ENCODE measurements at places on chromosomes 12 and 14. TPM values are rescaled to one million over a fixed set of nuclear protein-coding genes. Genes with fewer than 3 reads are reported as not detected.

DNA sequence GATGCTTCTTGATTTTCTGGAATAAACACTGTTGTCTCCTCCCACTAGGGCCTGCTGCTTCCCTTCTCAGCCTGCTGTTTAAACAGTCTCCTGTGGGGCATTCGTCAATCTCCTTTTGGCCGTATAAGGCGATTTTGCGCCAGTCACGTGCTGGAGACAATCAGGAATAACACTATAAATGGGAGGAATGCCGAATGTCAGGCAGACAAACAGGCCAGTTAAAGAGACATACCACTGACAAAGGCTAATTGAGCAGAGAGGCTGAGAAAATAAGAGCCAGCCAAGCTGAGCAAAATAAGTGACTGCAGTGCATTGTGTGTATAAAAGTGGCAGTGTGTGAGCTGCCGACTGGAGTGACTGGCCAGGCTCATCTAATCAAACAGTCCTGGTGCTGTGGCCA, 23.3 kb downstream of the DMAC2L start:
- no peak overlapping the region for H3K4me3 ChIP-seq
- no peaks in the 10 kb centered on the region for H3K36me3 ChIP-seq
- peak overlapping the region; percentile 6 for H3K27ac ChIP-seq
- DNase-seq = no peak
- H3K4me1 ChIP-seq = peaks cover 9% of the 10 kb centered on the region
- H3K27me3 ChIP-seq = no peaks in the 10 kb centered on the region

DNA sequence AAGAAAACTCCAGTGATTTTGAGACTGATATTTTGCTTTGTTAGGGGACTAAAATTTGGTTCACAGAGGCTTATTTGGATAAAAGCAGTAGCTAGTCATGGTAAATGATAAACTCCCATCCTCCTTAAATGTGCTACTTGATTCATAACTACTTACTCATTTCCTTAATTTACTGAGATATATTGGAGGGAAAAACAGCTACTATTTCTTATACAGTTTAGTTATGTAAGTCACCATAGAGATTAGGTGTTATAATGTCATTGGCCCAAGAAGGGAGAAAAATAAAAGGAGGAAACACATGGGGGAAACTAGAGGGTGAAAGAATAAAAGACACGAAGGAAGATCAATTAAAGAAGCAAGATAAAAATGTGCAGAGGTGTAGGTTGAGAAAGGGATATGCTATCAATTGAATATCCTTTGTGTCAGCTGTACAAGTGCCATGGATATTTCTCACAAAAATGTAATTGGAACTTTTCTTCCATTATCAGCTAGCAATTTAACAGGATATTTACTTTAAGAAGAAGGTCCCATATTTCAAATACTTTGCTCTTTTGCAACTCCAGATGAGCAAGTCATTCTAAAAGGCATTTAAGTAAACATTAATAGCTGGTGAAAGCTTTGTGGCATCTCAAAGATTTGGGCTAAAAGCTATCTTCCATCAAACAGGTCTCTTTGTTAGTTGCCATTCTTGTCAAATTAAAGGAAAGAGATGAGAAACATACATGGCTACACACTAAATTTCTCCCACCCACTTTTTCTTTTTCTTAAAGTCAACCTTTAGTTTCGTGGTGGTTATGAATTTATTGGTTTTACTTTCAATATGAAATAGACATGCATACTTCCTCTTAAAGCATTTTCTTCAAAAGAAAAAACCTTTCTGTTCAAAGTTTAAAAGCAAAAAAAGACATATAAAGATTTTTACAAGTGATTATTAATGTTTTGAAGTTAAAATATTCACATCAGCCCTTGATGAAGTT, 439.5 kb downstream of the CCER1 start:
- no peak overlapping the region for H3K4me3 ChIP-seq
- H3K27me3 ChIP-seq = no peaks in the 10 kb centered on the region

DNA sequence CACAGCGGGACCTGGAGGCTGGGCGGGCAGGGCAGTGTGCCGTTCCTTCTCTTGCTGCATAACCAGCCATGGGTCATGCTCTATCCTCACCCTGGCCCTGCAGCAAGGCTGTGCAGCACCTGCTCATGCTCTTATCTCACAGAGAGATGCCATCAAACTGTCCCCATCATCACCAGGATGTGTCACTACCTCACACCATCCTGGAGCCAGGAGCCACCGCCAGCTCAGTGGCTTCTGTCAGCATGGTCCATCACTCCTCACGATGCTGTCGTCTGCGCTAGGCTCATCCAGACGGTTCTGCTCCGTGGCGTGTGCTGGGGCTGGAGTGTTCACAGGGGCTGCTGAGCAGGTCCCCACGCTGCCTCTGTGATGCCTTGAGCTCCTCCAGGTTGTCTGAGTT, 77.2 kb upstream of the DYNC1H1 start:
- no peak for DNase-seq
- no peaks in the 10 kb centered on the region for H3K36me3 ChIP-seq
- H3K27me3 ChIP-seq = no peaks in the 10 kb centered on the region
- H3K4me3 ChIP-seq = no peak overlapping the region
- no peaks in the 10 kb centered on the region for H3K4me1 ChIP-seq

- no peak for DNase-seq
- H3K36me3 ChIP-seq = no peaks in the 10 kb centered on the region
- H3K4me3 ChIP-seq = no peak overlapping the region
These were observed 325.6 kb downstream of the NUAK1 start for GRCh38 chr12:105813201-105813600.

DNA sequence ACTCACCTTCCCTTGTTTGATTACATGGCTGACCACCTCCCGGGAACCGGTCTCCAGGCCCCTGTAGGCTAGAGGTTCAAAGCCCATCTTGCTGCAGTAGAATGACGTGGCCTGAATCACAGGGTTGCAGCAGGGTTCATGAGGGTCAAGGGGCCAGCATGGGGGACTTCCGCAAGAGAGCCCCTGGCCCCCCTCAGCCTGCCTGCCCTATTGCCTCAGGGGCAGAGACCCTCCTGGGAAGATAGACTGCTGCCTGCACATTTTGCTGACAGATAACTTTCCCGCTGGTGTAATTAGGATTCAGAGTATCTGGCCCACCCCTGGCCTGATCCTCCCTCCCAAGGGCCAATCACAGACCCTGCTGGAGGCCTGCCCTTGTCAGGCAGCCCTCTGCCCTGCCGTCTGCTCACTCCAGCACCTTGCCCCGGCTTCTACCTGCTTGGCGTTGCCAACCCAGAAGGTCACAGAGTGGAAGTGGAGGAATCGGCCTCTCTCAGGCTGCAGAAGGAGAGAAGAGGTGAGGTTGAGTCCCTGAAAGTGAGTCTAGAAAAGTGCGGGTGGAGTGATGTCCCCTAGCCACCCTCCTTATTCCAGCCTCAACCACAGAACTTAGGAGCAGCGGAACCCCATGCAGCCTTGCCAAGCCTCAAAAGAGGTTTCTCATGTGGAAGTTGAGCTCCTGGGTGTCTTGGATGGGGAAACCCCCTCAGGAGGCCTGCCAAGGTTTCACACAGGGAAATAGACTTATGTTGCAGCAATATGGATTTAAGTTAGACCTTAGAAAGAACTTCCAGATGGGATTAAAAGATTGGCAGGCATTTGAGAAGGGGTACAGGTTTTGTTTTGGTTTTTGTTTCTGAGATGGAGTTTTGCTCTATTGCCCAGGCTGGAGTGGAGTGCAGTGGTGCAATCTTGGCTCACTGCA, 1.1 kb downstream of the HPD start:
- no peak overlapping the region for H3K4me3 ChIP-seq
- no peak for DNase-seq
- no peak overlapping the region for H3K27ac ChIP-seq
- H3K4me1 ChIP-seq = peaks cover 11% of the 10 kb centered on the region

GRCh38 chr12:112527082-112527481, 108.3 kb downstream of the PTPN11 start:
- H3K36me3 ChIP-seq = no peaks in the 10 kb centered on the region
- H3K27me3 ChIP-seq = no peaks in the 10 kb centered on the region

GRCh38 chr12:116538682-116539305, 20.4 kb upstream of the MAP1LC3B2 start:
- H3K27me3 ChIP-seq = no peaks in the 10 kb centered on the region
- H3K27ac ChIP-seq = no peak overlapping the region
- H3K4me1 ChIP-seq = peaks cover 24% of the 10 kb centered on the region
- DNase-seq = no peak
- no peaks in the 10 kb centered on the region for H3K36me3 ChIP-seq

GRCh38 chr12:27158297-27158696, 75.9 kb upstream of the C12orf71 start:
- H3K27ac ChIP-seq = no peak overlapping the region
- H3K27me3 ChIP-seq = no peaks in the 10 kb centered on the region
- H3K36me3 ChIP-seq = no peaks in the 10 kb centered on the region
- H3K4me3 ChIP-seq = no peak overlapping the region
- DNase-seq = no peak

- no peak overlapping the region for H3K27ac ChIP-seq
- H3K27me3 ChIP-seq = no peaks in the 10 kb centered on the region
- no peak for DNase-seq
- H3K4me1 ChIP-seq = no peaks in the 10 kb centered on the region
- H3K36me3 ChIP-seq = no peaks in the 10 kb centered on the region
- no peak overlapping the region for H3K4me3 ChIP-seq
These were observed 19.3 kb upstream of the CCER1 start for GRCh38 chr12:90974286-90974685.

GRCh38 chr12:58976146-58976545, 55.8 kb upstream of the LRIG3 start:
- no peak overlapping the region for H3K4me3 ChIP-seq
- no peaks in the 10 kb centered on the region for H3K27me3 ChIP-seq
- H3K4me1 ChIP-seq = no peaks in the 10 kb centered on the region
- no peak for DNase-seq
- H3K27ac ChIP-seq = no peak overlapping the region

GRCh38 chr12:124508381-124509079, 58.9 kb downstream of the NCOR2 start:
- peaks cover 10% of the 10 kb centered on the region for H3K4me1 ChIP-seq
- no peak overlapping the region for H3K4me3 ChIP-seq
- H3K27me3 ChIP-seq = no peaks in the 10 kb centered on the region
- DNase-seq = no peak
- H3K36me3 ChIP-seq = peaks cover 6% of the 10 kb centered on the region
- H3K27ac ChIP-seq = 0 out of 2 replicates have a peak overlapping the region, but pooled peaks have one; percentile 3

DNA sequence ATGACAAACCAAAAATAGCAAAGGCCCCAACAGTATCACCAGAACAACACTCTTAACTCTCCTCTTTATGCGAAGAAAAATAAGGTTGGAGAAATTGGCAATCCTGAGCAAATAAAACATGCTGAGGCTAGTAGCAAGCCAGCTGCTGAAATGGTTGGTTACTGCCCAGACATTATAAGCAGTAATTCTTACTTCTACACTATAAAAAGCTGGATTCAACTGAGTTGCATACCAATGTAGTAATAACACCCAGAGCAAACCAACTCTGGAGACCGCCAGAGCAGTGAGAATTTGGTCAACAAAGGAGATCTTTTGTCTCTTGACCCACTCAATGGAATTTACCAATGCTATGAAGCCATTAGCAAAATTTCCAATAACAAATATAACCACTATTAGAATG, 628 bp downstream of the TAS2R30 start:
- no peak for DNase-seq
- no peaks in the 10 kb centered on the region for H3K4me1 ChIP-seq
- no peak overlapping the region for H3K27ac ChIP-seq
- H3K4me3 ChIP-seq = no peak overlapping the region
- H3K36me3 ChIP-seq = no peaks in the 10 kb centered on the region
- H3K27me3 ChIP-seq = no peaks in the 10 kb centered on the region

GRCh38 chr12:124224535-124225110, 70.3 kb upstream of the RFLNA start:
- H3K36me3 ChIP-seq = no peaks in the 10 kb centered on the region
- H3K4me3 ChIP-seq = no peak overlapping the region
- H3K27me3 ChIP-seq = no peaks in the 10 kb centered on the region
- no peak overlapping the region for H3K27ac ChIP-seq

- H3K4me3 ChIP-seq = no peak overlapping the region
- no peak overlapping the region for H3K27ac ChIP-seq
- H3K27me3 ChIP-seq = no peaks in the 10 kb centered on the region
- no peaks in the 10 kb centered on the region for H3K4me1 ChIP-seq
These were observed 17.9 kb upstream of the CLEC7A start for GRCh38 chr12:10147714-10148403.

GRCh38 chr14:85527445-85528035, 2.4 kb upstream of the FLRT2 start:
- H3K4me1 ChIP-seq = peaks cover 8% of the 10 kb centered on the region
- no peak for DNase-seq
- H3K4me3 ChIP-seq = no peak overlapping the region
- H3K27me3 ChIP-seq = peaks cover 44% of the 10 kb centered on the region
- H3K36me3 ChIP-seq = no peaks in the 10 kb centered on the region

- DNase-seq = no peak
- H3K4me1 ChIP-seq = peaks cover 9% of the 10 kb centered on the region
- H3K4me3 ChIP-seq = no peak overlapping the region
These were observed 67.1 kb downstream of the TUNAR start for GRCh38 chr14:95943699-95944098.

DNA sequence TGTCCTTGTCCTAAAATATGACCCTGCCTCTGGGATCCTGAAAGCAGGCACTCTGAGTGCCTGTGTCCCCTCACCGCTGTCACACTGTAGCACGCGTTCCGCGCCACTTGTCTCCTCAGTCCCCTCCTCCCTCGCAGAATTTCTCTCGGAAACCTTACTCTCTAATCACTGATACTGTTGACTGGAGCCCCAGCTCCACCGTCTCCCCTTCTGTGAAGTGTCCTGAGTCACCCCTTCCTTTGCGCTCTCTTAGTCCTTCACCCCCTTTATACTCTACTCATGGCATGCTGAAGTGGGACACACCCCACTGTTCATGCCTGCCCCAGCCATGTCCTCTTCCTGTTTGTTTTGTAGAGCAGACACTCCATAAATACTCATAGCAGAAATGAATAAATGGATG, 104.7 kb downstream of the ZNF664 start:
- no peaks in the 10 kb centered on the region for H3K27me3 ChIP-seq
- no peak for DNase-seq
- no peak overlapping the region for H3K4me3 ChIP-seq
- no peak overlapping the region for H3K27ac ChIP-seq
- H3K4me1 ChIP-seq = peaks cover 6% of the 10 kb centered on the region

RTL1 gene
- total RNA-seq = not detected

CMTM5 gene
- not detected for total RNA-seq

INSM2 gene
- not detected for total RNA-seq

PSMA3 gene
- total RNA-seq = 283 TPM

TUNAR gene
- 63.9 TPM for total RNA-seq

PRB4 gene
- not detected for total RNA-seq

OTOGL gene
- 0.31 TPM for total RNA-seq

ACVRL1 gene
- not detected for total RNA-seq
